ENCODE measurements at places on chromosomes 2 and 18.

DNA sequence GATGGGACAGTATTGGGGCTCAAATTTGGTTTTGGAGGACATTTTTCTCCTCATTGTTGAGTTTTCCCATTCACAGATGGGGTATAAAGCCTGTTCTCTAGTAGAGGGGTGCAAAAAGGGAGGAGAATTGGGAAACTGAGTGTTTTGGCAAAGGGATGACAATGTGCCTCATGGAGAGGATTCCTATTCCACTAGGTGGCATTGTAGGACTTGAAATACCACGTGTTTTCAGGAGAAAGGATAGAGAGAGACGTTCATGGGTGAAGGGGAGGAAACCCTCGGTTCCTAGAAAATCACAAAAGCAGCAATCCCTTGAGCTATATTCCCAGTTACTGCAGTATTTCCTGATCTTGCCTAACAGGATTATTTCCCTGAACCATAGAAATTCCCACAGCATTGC, 113.7 kb upstream of the SRD5A2 start:
- DNase-seq = no peak

DNA sequence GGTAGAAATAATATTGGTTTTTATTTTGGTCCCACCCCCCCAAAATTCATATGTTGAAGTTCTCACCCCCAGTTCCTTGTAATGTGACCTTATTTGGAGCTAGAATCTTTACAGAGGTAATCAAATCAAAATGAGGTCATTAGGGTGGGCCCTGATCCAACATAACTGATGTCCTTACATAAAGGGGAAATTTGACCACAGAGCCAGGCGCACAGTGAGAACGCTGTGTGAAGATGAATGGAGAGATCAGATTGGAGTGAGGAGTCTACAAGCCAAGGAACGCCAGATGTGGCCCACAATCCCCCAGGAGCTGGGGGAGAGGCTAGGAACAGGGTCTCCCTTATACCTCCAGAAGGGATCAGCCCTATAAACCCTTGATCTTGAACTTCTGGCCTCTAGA, 31.6 kb upstream of the TRIB2 start:
- DNase-seq = no peak

- DNase-seq = no peak
Measured at GRCh38 chr2:239459056-239459455, 58.2 kb upstream of the HDAC4 start.

- DNase-seq = no peak
Measured at GRCh38 chr2:73035899-73036711, 35.4 kb downstream of the SFXN5 start.

GRCh38 chr2:39737661-39738060, 41.4 kb downstream of the THUMPD2 start:
- DNase-seq = no peak
